C1 segment of cervical spinal cord (tissue), 14 donors: ENCODE measurements at places on chromosomes 13 and 19.

DNA sequence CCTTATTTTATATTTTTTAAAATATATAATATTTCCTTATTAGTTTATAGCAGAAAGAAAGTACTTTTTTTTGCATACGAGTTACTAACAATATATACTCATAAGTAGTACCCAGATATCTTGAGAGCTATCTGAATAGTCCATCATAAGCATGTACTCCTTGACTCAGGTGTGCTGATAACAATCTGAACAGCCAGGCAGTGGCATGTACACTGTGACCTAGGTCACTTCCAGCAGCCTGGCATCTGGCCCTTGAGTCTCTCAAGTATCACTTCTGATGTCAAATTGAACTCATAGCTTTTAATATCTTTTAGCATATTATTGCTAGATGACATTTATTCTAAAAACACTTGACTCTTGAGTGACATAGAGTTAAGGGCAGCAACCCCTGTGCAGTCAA is 1576.7 kb downstream of the SLITRK1 start:
- no peak for DNase-seq

DNA sequence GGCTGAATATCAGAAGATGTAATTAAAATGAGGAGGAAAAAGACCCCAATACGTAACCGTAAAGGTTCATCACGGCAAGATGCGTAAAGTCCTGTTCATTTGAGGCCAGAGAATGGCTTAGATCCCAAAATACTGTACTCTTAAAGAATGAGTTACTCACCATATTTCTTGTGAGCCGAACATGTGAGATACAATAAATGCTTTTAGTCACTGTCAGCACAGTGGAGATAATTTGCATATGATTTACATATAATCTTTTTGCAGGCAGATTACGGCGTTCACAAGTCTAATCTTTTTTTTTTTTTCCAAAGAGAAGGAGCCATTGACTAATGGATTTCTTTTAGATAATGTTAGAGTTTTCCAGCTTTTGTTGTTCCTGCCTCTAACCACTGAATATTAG is 28.4 kb downstream of the AMER2 start:
- DNase-seq: no peak

GRCh38 chr19:590396-590745 is 690 bp downstream of the HCN2 start:
- no peak for DNase-seq

DNA sequence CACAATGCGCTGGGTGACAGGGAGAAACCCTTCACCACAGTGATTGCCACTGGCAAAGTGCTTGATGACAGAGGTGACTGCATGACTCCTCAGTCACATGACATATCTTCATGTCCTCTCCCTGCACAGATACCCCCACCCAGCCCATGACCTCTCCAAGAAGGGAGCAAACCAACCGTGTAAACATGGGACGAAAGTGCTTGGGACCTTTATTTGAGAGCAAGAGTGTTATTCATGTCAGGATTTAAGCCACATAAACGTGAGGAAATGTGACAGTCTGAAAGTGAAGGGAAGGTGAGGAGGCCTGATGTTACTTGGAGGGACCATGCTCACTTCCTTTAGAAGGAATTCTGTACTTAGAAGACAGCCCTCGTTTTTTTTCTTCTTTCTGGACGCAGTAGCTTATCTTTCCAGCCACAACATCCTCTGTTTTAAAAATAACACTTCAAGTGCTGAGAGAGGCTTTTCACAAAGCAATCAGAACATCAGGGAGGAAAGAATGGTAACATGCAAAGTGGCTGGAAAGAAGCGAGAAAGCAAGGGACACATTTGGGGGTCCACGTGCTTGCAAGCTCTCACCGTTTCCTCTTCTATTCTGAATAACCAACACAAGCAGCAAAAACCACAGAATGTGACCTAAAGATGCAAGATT is 35.6 kb downstream of the EPS15L1 start:
- DNase-seq: no peak

GRCh38 chr13:106417467-106418110 is 117.9 kb downstream of the EFNB2 start:
- DNase-seq: no peak

- no peak for DNase-seq
These were observed 1954.1 kb downstream of the PCDH9 start for GRCh38 chr13:65275838-65276630.

- no peak for DNase-seq
These were observed 10.8 kb upstream of the HOMER3 start for GRCh38 chr19:18951721-18952281.

GRCh38 chr13:96089139-96089538 is 768 bp upstream of the HS6ST3 start:
- no peak for DNase-seq

DNA sequence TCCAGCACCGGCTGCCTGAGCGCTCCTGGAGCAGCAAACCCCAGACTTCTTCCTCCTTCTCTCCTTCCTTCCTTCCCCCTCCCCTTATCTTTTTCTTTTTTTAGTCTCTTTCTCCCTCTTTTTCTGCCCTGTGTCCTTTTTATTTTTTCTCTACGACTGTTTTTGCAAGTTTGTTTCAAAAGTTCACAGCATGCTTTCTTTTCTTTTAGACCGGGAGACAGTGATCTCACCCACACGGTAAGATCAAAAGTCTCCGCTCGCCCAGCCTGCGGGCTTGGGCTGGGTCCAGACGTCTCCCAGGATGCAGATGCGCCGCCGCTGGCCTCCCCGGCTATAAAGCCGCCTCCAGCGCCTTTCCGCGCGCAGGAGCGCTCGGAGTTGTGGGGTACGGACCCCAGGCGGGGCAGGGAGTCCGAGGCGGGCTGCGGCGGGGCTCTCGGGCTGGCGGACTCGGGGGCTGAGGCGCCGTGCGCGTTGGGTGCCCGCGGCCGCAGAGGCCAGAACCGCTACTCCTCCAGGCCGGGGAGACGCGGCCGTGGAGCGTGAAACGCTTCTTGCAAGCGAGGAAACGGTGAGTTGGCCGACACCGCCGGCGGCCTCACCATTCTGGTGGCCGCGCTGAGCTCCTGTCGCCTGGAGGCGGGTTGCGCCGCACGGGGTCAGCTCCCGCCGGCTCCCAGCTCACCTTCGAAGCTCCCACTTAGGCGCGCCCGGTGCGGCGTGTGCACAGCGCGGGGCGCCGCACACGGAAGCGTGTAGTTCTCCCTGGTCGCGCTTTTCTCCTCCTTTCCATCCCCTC is 2.0 kb upstream of the TSHZ3 start:
- DNase-seq: no peak

DNA sequence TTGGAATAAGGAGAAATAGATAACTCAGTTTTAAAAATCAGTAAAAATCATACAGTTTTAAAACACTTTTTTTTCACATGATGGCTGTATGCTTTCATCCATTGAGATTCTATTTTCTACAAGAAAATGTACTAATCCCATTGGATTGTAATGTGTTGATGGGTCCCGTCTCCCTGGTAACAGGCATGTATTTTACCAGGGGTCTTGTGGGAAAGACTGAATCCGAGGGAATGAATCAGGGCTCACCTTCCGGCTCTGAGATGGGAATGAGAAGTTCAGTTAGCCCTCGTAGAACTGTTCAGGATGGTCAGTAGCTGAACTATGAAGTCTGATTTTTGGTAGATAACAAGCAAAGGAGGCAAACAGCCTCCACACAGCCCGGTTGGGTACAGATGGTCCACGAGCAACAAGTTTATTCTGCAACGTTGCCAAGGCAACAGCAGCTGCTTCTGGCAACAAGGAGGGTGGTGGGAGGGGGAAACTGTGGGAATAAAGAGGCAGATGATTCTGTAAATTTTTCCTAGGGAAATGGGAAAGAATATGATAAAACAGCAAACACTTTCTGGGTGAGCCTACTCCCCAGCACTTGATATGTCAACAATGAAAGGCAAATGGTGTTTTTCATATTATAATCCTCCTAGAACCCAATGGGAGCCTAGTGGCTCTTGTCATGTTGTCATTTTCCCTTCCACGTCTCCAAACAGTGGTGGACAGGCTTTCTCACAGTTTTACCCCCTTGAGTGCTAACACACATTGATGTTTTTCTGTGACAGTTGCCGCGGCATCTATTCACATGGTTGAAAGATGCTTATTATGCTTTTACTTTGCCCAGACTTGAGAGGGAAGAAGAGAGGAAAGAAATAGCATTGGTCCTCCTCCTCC is 12.4 kb upstream of the SIAH3 start:
- no peak for DNase-seq

DNA sequence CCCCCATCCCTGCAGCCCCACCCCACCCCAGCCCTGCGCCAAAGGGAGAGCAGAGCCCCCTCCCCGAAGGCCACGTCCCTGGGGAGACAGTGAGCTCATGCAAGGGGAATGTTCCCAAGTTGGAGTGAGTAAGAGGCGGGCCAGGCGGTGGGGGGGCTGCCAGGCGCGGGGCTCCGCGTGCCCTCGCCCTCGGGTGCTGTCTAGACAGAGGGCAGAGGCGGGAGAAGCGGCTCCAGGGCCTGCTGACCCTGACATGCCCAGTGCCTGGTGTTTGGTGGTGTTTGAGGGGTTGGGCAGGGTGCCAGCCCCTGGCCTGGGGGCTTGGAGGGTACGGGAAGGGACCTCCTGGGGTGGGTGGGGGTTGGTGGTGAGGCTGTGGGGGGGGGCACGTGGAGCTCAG is 1.0 kb downstream of the FSTL3 start:
- DNase-seq: no peak

- DNase-seq: no peak
These were observed 473.6 kb upstream of the SPRY2 start for GRCh38 chr13:80814541-80814940.

DNA sequence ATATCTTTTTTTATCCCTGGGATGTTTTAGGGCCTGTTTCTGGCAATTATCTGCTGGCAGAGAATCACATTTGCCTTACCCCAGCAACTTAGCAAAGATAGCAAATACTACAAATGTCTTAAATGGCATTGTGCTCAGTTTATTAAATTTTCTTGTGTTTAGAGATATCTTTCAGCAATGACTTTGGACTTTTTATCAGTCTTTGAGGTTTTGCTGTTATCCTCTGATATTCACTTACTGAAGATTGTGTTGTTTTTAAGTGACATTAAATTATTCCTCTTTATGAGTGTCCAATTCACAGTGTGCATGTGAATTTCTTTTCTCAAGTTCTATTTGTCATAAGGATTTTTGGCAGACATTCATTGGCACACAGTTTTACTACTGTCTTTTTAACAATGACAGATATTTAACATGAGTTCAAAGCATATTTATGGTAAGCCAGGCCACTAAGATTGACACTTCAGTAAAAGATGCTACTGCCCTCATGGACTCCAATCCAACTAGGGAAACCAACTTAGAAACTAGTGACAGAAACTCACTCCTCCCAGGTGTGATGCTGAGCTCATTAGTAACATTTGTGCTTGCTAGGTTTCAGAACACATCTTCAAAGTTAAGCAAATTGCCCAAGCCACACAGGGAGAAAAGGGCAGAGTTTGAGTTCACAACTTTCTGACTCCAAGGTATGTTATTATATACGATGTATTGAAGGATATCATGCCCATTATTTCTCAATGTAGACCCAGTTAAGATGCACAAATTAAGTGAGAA is 481.9 kb downstream of the GPC6 start:
- DNase-seq: no peak

- no peak for DNase-seq
These were observed 66.4 kb downstream of the MBNL2 start for GRCh38 chr13:97288486-97288900.

DNA sequence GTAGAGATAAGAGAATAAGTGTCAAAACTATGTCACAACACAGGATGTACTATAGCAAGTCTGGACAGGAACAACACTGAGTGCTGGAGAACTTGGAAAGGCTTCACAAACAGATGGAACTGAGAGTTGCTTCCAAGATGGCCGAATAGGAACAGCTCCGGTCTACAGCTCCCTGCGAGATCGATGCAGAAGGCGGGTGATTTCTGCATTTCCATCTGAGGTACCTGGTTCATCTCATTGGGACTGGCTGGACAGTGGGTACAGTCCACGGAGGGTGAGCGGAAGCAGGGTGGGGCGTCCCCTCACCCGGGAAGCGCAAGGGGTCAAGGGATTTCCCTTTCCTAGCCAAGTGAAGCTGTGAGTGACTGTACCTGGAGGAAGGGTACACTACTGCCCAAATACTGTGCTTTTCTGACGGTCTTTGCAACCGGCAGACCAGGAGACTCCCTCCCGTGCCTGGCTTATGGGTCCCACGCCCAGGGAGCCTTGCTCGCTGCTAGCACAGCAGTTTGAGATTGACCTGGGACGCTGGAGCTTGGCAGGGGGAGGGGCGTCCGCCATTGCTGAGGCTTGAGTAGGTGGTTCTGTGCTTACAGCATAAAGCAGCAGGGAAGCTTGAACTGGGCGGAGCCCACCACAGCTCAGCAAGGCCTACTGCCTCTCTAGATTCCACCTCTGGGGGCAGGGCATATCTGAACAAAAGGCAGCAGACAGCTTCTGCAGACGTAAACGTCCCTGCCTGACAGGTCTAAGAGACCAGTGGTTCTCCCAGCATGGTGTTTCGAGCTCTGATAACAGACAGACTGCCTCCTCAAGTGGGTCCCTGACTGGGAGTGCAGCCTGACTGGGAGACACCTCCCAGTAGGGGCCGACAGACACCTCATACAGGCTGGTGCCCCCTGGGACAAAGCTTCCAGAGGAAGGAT is 46.0 kb downstream of the USP12 start:
- no peak for DNase-seq

DNA sequence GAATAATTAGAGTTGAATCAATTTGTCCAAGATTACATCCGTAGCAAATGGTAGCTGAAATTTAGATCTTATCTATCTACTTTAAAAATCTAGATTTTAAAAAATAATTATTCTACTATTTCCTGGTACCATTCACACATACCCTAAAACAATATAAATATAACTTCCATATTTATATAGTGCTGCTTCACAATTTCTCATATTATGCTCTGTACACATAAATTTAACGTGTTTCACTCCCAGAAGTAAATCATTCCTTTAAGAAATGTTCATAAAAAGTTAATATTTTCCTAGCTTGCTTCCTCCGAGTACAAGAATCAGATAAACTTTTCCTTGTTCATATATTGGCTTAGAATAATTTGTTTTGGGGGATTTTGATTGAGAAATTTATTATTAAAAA is 857.0 kb upstream of the SPRY2 start:
- DNase-seq: no peak

- DNase-seq: no peak
These were observed 290.9 kb upstream of the SOX21 start for GRCh38 chr13:95003019-95003813.

DNA sequence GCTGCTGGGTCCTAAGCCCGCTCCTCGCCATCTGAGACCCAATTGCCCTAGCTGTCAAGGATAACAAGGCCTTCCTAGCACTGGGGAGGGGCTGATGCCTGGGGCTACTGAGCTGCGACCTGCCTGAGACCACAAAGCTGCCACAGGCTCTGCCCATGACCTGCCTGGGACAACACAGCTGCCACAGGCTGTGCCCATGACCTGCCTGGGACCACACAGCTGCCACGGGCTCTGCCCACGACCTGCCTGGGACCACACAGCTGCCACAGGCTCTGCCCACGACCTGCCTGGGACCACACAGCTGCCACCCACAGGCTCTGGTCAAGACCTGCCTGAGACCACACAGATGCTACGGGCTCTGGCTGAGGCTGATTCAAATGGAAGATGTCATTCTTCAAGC is 54.8 kb downstream of the EPS15L1 start:
- no peak for DNase-seq

DNA sequence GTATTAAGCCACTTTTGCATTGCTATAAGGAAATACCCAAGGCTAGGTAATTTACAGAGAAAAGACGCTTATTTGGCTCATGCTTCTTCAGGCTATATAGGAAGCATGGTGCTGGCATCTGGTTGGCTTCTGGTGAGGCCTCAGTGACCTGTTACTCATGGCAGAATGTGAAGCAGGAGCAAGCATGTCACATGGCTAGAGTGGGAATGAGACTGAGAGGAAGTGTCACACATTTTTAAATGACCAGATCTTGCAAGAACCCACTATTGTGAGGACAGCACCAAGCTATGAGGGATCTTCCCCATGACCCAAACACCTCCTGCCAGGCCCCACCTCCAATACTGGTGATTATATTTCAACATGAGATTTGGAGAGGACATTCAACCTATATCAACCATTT is 25.7 kb upstream of the IGFL4 start:
- no peak for DNase-seq
